Astrocyte of the spinal cord (primary cell): ENCODE measurements at places on chromosomes 4 and X.

DNA sequence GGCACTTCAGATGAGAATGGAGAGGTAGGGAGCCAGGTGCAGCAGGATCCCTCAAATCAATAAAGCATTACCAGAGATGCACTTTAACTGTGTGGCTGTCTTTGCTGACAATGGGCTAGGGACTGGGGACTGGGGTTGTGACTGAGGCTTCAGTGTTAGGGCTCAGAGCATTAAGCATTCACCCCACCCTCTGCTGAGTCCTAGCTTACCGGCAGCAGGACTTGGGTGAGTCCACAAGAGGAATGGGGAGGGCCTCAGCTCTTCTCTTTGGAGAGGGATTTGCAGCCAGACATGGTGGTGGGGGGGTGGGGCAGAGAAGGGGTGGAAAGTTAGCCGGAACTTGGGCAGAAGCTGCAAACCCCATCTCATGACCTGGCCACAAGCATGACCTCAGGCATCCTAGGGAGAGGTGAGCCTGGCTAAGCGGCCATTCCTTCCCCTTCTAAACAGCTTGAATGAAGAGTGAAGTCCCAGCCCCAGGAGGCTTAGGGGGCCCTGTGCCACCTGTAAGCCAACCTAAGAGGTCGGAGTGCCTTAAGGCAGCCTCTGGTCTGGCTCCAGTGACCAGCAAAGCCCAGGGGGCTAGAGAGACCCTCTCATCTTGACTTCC, 78.4 kb downstream of the STARD8 start:
- DNase-seq, result no peak

GRCh38 chr4:27846951-27847350, 986.3 kb downstream of the STIM2 start:
- DNase-seq, result no peak

GRCh38 chr4:80852061-80852460, 178.4 kb upstream of the BMP3 start:
- DNase-seq, result no peak

- DNase-seq, result peak; percentile 31
Measured at GRCh38 chr4:169615467-169616106, 3.2 kb upstream of the NEK1 start.

- no peak for DNase-seq
Measured at GRCh38 chrX:72392816-72393800, 87.4 kb upstream of the CITED1 start.

DNA sequence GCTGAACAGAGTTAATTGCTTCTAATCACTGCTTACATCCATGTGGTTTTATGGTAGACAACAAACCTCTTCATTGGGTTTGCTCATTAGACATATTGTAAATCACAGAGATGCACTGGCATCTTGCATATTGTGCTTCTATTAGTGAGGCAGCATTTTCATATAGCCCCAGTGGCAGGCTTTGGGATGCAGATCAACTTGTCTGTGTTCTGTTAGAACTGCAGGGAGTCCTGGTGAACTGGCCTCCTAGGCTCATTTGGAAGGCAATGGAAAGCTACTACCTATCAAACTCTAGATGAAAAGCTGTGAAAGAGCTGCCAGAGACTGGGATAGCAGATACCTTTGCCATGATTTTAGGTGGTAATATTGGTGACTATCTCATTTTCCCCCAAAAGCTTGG, 108.8 kb downstream of the NAA11 start:
- no peak for DNase-seq

GRCh38 chr4:2500547-2500946, 31.6 kb downstream of the RNF4 start:
- DNase-seq, result peak; percentile 32

GRCh38 chr4:158802914-158803313, 34.1 kb downstream of the FNIP2 start:
- DNase-seq, result no peak

DNA sequence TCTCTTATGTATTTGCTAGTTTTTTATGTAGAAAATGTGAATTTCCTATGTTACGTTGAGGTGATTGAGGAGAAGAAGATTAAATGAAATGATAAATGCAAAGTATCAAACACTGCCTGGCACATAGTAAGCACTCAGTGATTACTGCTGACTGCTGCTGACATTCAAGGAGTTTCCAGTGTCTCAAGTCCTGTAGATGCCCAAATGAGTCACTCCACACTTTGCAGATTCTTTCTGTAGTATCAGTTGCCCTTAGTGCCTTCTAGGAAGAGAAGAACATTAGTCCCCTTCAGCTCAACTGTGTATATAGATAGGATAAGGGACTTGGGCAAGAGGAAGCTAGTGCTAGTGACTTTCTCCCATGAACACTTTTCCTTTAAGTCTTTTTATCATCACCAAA, 240.5 kb upstream of the TEX13A start:
- no peak for DNase-seq

- no peak for DNase-seq
Measured at GRCh38 chr4:40731792-40732245, 17.9 kb upstream of the NSUN7 start.

DNA sequence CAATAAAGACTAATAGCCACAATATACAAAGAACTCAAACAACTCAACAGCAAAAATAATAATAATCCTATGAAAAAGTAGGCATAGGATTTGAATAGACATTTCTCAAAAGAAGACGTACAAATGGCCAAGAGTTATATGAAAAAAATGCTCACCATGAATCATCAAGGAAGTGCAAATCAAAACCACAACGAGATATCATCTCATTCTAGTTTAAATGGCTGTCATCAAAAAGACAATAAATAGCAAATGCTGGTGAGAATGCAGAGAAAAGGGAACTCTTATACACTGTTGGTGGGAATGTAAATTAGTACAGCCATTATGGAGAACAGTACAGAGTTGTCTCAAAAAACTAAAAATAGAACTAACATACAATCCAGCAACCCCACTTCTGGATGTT, 18.8 kb downstream of the TLR6 start:
- DNase-seq, result peak; percentile 27

- no peak for DNase-seq
Measured at GRCh38 chr4:93086356-93086755, 742.2 kb upstream of the ATOH1 start.

GRCh38 chrX:79412972-79413371, 45.8 kb upstream of the ITM2A start:
- peak; percentile 3 for DNase-seq

DNA sequence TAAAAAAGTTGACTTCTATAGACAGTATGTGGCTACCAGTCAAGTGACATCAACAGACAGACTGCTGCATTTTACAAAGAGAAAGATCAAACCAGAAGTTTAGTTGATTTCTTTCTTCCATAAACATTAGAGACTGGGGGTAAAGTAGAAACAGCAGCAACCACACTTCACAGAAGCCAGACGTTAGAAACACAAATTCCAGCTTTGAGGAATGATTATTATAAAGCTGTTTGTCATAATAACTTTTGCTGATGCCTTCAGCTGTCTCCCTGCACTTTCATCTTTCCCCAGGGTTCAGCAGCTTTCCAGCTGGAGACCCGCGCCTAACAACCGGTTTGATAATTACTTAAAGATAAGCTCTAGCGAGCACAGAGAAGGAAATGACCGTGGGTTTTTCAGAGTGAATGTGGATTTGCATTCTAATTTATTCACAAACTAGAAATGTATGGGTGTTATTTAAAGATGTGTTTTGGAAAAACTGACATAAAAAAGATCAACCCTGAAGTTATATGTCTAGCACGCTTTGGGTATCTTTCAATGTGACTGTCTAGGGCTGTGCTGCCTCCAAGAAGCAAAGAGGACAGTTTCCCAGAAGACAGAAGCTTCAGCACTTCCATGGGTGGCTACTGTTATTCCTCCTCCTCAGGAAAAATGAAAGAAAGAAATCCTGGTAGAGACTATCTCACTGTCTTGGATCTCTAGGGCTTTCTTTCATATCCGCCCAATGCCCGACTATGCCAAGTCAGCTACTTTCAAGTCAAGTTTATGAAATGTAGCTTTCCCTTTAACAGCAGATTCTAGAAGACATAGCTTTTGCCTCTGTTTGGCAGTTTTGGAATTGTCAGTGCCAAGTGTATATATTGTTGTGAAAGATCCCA, 15.0 kb upstream of the ENAM start:
- no peak for DNase-seq

GRCh38 chr4:93409035-93409434, 419.5 kb upstream of the ATOH1 start:
- no peak for DNase-seq

- DNase-seq, result no peak
Measured at GRCh38 chrX:100435726-100436125, 25.7 kb upstream of the PCDH19 start.

DNA sequence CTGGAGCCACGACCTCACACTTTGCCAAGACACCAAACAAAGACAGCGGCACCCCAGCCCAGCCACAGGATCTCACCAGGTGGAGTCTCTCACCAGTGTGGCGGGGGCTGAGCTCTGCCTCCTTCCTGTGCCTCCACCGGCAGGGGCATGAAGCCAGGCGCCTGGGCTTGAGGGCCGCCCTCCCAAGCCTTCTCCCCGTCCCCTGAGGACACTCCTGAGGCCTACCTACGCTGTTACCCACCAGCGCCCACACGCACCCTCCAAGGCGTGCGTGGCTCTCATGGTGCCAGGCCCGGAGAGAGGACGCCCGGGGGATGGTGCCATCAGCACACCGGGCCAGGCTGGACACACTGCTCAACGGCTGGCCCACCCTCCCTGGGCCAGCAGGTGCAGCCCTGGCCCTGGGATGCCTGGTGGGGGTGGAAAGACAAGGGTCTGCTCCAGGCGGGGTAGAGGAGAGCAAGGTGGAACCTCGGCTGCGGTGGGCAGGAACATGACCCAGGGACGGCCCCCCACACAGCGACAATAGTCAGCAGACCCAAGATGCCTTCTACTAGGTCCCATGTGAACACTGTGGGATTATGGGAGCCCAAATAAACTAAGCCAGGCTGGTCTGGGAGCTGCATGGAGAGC, 22.1 kb downstream of the NELFA start:
- no peak for DNase-seq

- peak; percentile 12 for DNase-seq
Measured at GRCh38 chr4:127560755-127561154, 72.0 kb upstream of the INTU start.

DNA sequence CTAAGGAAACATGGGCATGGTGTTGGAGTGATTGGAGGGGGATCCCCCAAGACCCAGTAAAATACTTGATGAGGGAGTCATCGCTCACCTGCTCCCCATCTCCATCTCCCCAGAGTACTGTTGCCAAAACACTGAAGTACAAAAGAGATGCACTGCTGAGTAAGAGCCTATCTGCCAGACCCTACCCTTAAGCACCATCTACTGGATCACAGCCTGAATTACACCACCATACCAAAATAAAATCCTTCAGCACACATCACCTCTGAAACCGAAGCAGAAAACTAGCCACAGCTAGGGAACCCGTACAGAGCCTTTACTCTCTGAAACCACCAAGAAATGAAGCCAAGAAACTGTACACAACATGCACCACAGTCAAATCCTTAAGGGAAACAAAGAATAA, 466.3 kb upstream of the ACTRT1 start:
- DNase-seq, result peak; percentile 5
